ENCODE measurements at places on chromosomes 1 and 21.

DNA sequence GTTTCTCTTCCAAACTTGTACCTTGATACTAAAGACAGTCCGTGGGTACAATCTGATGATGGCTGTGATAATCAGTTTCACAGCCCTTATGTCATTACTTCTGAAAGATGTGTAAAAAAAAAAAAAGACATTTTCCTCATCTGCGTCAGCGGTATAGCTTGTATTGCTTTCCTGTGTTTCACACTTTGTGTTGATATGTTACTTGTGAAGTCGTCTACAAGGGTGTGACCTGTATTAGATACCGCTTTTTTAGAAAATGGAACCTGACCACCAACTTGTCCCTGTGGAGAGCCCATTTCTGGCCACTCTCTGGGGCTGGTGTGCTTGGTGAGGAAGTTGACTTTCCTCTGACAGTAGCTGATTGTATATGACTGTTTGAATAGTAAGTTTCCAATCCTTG lies 50.5 kb downstream of the PEX14 start:
- DNase-seq = no peak

DNA sequence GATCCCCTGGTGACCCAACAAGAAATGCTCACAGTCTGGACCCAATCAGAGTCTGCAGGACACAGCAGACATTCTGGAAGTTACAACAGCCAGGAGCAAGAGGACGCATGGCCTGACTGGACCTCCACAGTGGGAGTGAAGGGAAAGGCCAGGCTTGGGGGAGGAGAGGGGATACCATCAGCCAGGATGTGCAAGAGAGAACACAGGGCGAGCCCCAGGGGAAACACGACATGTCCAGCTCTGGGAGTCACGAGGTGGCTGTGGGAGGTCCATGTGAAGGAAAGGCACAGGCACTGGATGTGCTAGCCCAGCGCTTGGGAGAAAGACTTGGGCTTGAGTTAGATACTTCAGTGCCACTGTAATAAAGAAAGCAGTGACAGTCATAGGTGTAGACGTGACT lies 87.3 kb downstream of the HSF2BP start:
- no peak for DNase-seq

DNA sequence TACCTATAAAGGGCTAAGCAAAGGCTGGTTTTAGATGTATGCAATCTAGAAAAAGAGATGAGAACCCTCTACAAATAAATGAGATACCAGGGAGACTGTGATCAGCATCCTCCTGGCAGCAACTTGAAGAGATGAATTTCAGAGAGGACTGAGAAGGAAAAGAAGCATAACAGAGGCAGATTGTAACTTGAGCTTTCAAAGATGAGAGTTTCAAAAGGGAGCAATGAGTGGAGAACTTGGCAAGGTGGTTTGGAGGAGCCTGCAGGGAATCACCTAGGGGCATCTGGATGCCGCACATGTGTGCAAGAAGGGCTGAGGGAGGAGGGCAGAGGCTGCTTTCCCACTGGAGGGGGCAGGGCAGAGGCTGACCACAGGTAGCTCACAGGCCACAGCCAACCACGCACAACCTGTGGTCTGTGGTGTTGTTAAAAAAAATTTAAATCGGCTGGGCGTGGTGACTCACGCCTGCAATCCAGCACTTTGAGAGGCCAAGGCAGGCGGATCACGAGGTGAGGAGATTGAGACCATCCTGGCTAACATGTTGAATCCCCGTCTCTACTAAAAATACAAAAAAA lies 50.2 kb downstream of the PCNX2 start:
- DNase-seq = peak; percentile 65

- no peak for DNase-seq
Measured at GRCh38 chr1:245842106-245842505, 665.0 kb downstream of the SMYD3 start.

GRCh38 chr1:203133970-203134725 lies 6.6 kb downstream of the ADORA1 start:
- DNase-seq = peak; percentile 58

DNA sequence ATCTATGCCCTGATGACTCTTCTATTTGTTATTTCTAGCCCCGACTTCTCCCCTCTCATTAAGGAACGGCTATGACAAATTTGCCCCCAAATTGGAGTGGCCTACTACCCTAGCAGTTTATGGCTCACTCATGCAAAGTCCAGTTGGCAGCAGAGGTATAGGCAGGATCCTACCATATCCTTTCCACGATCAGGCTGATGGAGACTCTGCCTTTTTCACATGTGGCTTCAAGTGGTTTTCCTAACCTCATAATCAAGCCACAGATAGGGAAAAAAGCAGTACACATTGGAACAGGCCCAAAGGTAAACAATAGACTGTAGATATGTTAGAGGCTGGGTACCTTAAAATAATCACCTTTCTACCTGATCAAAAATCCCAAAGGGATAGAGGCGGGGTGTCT lies 292.5 kb downstream of the NCAM2 start:
- no peak for DNase-seq

DNA sequence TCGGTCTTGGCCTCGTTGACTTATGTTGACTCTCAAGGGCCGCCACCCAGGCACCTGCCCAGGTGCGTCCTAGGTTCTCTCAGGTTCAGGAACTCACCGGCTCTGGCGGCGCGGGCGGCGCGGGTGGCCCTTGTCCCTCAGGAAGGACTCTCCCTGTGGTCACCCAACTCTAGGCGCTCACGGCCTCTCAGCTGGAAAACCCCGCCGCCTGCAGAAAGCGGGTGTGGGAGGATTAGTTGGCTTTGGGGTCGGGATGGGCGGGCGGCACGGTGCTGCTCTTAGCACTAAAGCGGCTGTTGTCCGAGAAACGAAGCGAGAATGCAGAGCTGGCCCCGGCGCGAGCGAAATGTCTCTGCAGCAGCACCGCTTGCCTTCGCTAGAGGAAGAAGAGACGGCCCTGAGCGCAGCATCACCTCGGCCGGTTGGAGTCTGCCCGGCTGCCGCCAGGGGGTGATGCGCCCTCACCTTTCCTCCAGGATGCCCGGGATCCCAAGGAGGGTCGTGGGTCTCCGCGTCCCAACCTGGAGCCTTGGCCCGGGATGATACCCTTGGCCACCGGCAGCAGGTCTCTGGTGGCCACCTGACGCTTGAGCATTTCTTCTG lies 8.1 kb upstream of the TADA1 start:
- DNase-seq = no peak

DNA sequence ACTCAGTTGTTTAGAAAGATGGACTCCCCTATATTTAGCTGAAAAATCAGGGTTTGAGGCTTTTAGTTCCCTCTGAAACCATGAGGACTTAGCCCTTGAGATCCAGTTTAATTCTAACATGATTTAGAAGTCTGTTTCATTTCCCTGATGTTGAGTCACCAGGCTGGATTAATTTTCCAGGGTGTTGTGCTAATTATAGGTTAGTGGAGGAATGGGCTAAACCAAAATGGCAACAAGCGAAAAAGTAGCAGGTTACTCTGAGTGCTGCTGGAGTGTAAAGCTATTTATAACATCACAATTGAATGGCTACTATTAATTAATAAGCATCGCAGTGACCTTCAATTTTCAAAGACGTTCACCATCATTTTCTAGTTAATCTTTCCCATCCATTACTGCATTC lies 15.5 kb upstream of the USP24 start:
- DNase-seq = no peak

GRCh38 chr1:38533772-38534472 lies 325.6 kb downstream of the RRAGC start:
- DNase-seq = no peak

DNA sequence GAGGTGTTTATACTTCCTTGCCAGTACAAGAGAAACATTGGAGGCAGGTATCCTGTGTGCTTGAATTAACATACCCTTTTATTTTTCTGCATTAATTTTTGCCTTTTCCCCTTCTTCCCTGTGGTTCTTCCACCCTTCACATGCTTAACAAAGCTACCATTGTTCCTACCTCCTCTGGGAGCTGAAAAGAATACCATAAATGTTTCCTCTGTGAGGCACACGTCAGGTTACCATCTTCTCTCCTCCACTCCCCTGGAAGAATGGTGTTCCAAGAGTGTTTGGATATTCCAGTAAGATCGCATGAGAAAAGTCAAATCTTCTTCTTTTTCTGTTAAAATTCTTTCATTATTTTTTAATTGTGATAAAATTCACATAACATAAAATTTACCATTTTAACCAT lies 74.6 kb upstream of the MARK1 start:
- no peak for DNase-seq

DNA sequence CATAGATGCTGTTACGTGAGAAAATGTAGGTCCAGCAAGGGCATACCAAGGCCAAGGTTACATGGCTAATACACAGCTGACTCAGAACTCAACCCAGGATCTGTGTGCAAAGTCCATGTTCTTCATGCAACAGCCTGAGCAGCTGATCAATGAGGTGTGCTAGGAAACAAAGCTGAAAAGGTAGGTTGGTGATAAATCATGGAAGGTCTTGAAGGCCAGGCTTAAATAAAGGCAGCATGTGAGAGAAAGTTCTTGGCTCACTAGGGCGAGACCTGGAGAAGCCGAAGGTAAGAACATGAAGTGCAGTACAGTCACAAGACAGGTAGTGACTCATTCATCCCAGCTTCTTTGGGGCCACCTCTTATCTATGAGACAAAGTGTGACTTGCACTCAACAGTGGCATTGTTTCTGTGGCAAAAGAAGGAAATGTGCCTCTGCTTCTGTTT lies 33.4 kb downstream of the TLR5 start:
- DNase-seq = no peak

- no peak for DNase-seq
Measured at GRCh38 chr1:70674941-70675685, 264.0 kb downstream of the CTH start.

DNA sequence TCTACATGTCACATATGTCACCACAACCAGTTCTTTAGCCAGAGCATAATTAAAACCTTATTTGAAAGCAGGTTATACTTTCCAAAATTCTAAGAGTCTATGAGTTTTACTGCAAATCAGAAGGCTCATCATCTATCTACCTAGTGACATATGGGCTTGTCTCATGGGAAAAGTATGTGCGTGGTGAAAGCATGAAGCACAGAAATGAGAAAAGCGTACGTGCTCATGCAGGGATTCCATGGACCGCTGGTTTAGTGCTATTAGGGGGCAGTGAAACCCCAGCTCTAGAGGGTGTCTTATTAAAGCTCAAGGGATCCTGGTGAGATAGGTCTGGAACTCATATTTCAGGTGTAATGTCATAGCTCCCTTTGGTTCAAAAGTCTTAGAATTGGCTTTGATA lies 50.2 kb downstream of the FAM163A start:
- no peak for DNase-seq

DNA sequence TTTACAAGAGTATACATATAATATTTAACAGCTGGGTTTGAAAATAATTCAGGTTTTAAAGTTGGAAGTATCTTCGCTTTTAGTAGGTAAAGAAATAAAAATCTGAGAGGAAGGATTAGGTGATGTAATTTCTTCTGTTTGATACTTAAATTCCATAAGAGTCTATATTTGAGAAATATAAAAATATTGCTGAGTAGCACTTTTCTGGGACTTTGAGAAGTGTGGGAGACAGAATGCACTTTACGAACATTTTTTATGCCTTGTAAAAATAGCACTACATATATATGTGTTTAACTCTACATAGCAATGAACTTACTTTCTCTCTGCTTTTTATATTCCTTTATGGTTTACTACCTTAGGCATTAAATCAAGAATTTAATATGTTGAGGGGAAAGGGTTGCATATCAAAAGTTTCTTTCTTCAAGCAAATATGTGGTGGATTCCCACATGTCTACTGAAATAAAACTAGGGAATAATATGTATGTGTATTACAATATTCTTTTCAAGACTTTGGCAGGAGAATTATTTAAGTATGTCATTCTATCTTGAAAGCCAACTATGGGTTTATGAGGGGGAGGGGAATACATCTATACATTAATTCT lies 266.7 kb upstream of the ADAMTS5 start:
- DNase-seq = no peak

- DNase-seq = no peak
Measured at GRCh38 chr1:98027103-98027705, 106.4 kb upstream of the DPYD start.

- no peak for DNase-seq
Measured at GRCh38 chr1:229195246-229195645, 75.7 kb upstream of the RAB4A start.

DNA sequence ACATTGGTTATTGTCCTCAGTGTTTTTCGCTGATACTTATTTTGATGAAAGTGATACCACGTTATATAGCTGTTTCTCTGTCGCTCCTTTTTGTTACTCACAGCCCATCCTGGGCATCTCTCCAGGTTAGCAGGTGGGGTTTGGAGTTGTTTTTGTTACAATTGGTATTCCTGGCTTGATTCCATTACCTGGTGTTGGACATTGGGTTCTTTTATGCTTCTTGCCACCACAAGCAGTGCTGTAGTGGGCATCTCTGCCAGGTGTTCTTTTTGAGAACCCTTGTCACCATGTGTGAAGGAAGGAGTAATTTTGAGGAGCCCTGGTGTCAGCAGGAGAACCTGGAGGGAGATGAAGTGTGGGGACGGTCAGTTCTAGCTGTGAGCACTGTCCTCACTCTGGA lies 47.5 kb upstream of the PWP2 start:
- DNase-seq = no peak

DNA sequence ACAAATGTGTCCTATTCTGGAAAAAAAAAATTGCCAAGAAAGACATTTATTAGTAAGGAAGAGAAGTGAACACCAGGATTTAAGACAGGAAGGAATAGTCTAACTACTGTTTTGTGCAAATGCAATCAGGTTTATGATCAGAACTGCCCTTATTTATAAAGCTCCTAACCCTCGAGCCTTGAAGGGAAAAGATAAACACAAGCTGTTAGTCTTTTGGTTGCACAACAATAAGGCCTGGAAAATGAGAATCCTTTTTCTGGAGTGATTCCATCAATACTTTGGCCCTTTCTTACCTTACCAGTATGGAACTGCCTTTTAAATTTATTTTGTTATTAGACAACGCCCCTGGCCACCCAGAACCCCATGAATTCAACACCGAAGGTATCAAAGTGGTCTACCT lies 52.9 kb downstream of the SNRPE start:
- no peak for DNase-seq

DNA sequence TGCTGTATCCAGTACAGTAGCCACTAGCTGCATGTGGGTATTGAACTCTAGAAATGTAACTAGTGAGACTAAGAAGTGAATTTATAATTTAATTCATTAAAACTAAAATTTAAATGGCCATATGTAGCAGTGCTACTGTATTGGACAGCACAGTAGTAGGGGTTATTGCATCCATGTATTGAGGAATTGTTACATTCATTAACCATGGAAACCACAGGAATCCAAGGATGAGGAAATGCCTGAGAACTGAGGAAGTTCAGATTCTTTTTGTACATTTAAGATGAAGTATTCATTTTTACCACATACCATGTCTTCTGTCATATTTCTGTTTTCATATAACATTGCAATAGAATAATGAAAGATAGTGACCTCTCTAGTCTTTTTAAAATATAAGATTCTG lies 2.6 kb downstream of the MTF2 start:
- DNase-seq = peak; percentile 87

- no peak for DNase-seq
Measured at GRCh38 chr1:101112051-101112780, 86.6 kb upstream of the DPH5 start.

DNA sequence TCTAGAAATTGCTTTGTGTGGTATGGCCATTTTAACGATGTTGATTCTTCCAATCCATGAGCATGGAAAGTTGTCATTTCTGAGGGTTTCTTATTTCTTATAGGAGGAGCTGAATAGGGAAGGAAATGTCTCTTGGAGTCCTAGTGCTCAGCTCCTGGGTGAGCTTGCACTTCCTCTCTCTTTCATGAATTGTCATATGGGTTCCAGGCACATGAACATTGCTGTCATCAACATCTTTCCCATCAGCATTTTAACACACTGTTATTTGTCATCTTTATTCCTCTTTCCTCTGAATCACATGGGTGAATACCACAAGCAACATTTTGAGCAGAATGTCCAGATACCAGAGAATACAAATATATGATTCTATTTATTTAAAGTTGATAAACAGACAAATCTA lies 23.4 kb downstream of the SLAMF6 start:
- DNase-seq = no peak
